H9 (cell line): ENCODE measurements at places on chromosomes 13 and 19. TPM values are rescaled to one million over a fixed set of nuclear protein-coding genes. Genes with fewer than 3 reads are reported as not detected.

DNA sequence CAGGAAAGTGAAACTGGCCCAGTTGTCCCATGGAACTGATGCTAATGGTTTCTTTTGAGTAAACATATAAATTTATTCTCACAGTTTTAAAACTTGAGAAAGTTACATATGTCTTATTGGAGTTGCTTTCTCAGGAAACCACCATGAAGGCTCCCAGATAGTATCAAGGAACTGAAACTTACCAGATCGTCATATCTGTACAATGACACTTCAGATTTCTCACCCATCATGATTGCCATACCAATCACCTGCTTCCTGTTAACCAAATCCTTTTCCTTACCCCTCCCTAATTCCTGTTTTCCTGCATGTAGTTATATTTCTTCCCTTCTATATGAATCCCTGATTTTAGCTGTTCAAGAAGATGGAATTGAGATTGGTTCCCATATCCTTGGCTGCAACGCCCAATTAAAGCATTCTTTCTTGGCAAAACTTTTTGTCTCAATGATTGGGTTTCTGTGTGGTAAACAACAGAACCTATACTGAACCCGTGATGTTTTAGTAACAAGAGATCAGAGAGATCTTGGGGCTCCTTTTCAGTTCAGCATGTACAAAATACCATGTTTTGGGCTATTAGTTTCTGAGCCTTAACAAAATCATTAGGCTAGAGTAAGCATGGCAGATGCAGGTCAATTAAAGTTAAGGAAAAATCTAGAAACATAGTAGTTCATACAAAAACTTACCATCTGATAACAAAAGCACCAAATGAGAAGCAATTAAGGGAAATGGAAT lies 781.3 kb upstream of the MIR17HG start:
- DNase-seq = no peak

Gene LGI4
- total RNA-seq = 2.6 and 3.2 TPM in 2 replicates

Gene PSG7
- not detected in 2 replicates for total RNA-seq

GRCh38 chr13:108795841-108796240 lies 166.4 kb downstream of the MYO16 start:
- no peak for DNase-seq

GRCh38 chr13:82571653-82572052 lies 1310.6 kb downstream of the SLITRK1 start:
- no peak for DNase-seq

Gene TSHZ3
- 3.2 and 4.1 TPM in 2 replicates for total RNA-seq

- DNase-seq = no peak
Observed at GRCh38 chr13:29532821-29533220, 62.7 kb downstream of the SLC7A1 start.

- DNase-seq = no peak
Observed at GRCh38 chr13:71516521-71516920, 350.5 kb downstream of the DACH1 start.

Gene MYPOP
- 9.0 and 9.5 TPM in 2 replicates for total RNA-seq

GRCh38 chr19:7515645-7516151 lies at the start of gene ZNF358:
TSS of gene ZNF358 (plus strand) at chr19:7516103. CDS start at chr19:7519243, 3,140 bp downstream.
- peak; percentile 84 for DNase-seq

DNA sequence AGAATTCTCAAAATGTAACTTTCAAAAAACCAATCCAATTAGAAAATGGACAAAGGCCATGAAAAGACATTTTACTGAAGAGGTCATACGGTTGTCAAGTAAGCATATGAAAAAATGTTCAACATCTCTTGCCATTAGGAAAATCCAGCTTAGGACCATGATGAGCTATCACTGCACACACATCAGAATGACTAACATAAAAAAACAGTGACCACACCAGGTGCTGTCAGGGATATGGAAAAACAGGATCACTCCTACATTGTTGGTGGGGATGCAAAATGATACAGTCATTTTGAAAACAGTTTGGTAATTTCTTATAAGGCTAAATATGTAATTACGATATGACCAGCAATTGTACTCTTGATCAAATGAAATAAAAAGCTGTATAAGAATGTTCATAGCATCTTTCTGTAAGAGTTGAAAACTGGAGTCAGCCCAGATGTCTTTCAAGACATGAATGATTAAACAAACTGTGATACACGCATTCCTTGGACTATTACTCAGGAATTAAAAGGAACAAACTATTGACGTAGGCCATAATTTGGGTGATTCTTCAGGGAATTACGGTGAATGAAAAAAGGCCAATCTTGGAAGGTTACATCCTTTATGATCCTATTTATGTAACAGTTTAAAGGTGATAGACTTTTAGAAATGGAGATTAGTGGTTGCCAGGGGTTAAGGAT lies 26.9 kb upstream of the RCBTB2 start:
- no peak for DNase-seq

GRCh38 chr13:59532405-59532804 lies 631.3 kb downstream of the DIAPH3 start:
- DNase-seq = no peak

DNA sequence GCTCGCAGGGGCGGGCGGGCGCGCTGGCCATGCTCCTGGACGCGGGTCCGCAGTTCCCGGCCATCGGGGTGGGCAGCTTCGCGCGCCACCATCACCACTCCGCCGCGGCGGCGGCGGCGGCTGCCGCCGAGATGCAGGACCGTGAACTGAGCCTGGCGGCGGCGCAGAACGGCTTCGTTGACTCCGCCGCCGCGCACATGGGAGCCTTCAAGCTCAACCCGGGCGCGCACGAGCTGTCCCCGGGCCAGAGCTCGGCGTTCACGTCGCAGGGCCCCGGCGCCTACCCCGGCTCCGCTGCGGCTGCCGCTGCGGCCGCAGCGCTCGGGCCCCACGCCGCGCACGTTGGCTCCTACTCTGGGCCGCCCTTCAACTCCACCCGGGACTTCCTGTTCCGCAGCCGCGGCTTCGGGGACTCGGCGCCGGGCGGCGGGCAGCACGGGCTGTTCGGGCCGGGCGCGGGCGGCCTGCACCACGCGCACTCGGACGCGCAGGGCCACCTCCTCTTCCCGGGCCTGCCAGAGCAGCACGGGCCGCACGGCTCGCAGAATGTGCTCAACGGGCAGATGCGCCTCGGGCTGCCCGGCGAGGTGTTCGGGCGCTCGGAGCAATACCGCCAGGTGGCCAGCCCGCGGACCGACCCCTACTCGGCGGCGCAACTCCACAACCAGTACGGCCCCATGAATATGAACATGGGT lies 599 bp downstream of the ZIC2 start:
- no peak for DNase-seq

- DNase-seq = no peak
Observed at GRCh38 chr19:47086280-47086679, 27.3 kb downstream of the ZC3H4 start.

DNA sequence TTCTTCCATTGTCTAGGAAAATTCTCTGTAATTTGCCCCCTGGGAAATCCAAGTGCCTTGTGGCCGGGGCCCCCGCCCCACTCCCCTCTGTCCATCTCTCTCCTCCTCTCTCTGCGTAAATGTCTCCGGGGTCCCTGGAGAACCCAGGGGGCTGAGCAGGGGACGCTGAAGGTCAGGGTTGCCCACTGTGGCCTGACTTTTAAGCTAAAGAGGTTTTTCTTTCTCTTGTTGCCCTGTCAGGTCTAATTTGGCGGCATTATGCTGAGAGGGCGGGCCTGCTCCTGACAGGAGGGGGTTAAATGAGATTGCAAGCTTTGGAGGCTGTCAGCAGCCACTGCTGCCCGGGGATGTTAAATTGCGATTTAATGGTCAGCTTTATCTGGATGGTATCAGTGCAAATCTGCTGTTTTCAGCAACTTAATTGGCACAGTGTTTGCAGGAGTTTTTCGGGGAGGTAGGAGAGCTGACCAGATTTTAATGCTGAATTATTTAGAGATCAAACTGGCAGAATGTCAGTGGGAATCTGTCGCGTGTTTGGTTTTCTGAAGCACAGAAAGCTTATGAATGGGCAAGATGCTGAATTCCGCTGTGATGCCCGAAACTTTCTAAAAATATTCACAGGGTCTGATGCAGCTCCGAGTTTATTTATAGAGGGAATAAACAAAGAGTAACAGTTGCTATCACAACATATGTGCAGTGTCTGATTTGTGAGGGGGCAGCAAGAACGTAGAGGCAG lies 93.2 kb upstream of the SOX1 start:
- DNase-seq = no peak

Gene SMIM44
- total RNA-seq = not detected in 2 replicates

DNA sequence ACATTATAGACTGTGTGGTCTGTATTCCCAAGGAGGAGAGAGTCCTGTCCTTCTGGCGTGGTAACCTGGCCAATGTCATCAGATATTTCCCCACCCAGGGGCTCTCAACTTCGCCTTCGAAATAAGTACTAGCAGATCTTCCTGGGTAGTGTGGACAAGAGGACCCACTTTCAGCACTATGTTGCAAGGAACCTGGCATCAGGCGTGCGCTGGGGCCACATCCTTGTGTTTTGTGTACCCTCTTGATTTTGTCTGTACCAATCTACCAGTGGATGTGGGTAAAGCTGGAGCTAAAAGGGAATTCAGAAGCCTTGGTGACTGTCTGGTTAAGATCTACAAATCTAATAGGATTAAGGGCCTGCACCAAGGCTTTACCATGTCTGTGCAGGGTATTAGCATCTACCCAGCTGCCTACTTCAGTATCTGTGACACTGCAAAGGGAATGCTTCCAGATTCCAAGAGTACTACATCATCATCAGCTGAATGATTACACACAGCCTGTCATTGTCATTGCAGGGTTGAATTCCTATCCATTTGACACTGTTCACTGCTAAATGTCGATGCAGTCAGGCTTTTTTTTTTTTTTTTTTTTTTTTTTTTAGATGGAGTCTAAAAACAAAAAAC lies 148.0 kb downstream of the PRR20E start:
- no peak for DNase-seq

Gene CEACAM3
- not detected in 2 replicates for total RNA-seq

GRCh38 chr13:42967660-42968059 lies 24.4 kb downstream of the EPSTI1 start:
- DNase-seq = no peak

GRCh38 chr13:19862481-19863313 lies 752 bp downstream of the ZMYM5 start:
- DNase-seq = peak; percentile 36

DNA sequence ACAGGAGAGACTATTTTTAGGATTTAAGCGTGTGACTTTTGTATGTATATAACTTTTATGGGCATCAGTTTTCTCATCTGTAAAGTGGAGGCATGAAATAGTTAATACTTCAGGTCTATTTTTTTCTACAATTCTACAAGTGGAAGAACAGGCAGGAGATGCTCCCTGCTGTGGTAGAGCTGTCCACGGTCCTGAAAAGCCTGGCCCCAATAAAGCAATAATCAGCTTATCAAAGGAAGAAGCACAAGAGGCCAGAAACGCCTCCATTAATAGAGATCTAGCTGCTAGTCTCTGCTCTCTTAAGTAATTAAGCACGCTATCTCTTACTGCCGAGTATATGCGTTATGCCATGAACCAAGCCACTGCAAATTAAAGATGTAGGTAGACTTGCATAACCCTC lies 28.0 kb upstream of the WASF3 start:
- DNase-seq = peak; percentile 67

GRCh38 chr13:45021250-45021649 lies 31.9 kb downstream of the GPALPP1 start:
- no peak for DNase-seq

GRCh38 chr19:37537391-37537947 lies 30.7 kb downstream of the ZNF793 start:
- DNase-seq = no peak

DNA sequence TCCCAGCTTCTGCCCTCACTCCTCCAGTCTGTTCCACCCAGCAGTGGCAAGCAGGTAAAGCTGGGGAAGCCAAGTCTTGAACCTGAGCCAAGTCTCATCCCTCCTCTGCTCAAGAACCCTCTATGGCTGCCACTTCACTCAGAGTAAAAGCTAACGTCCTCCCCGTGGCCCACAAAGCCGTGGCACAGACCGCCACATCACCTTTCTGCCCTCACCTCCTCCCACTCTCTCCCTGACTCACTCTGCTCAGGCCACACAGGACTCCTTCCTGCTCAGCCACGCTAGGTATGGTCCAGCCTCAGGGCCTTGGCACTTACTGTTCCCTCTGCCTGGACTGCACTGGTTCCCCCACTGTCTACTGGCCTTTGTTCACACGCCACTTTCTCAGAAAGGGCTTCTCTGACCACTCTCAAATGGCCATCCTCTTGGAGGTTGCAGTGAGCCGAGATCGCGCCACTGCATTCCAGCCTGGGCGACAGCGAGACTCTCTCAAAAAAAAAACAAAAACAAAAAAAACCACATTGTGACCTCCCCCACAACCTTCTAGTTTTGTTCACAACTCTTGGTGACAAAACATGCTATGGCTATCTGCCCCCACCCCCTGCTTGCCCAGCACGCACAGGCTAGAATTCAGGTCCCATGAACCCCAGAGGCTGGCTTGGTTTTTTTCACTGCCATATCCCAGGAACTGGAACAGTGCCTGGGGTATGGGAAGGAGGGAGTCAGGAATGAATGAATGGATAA lies 15.8 kb downstream of the NDUFB7 start:
- DNase-seq = peak; percentile 30

- no peak for DNase-seq
Observed at GRCh38 chr13:113990321-113990837, 16.5 kb upstream of the C13orf46 start.

DNA sequence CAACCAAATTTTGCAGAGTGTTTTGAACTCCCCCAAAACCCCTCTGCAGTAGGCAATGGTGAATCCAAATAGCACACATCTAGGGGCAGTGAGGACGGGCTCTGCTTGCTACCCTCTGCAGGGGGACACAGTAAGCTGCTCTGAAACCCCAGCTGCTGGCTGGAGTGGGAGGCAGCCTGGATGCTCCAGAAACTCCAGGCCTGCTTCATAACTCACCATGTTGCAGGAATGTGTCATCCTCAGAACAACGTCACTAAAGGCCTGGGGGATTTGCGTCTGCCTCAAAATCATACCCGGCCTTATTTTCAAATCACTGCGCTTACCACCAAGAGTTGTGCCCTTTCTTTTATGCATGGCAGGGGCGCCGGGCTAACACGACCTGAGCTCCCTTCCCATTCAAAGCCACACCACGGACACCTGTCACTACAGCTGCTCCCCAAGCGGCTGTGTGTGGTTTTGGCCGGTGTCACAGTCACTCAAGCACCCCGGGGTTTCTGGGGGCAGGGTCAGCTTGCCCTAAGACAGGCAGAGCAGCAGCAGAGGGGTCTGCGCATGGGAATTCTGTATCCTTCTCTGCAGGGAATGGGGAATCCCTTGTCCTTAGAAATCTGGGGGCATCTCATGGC lies 93.9 kb downstream of the TSHZ3 start:
- no peak for DNase-seq

DNA sequence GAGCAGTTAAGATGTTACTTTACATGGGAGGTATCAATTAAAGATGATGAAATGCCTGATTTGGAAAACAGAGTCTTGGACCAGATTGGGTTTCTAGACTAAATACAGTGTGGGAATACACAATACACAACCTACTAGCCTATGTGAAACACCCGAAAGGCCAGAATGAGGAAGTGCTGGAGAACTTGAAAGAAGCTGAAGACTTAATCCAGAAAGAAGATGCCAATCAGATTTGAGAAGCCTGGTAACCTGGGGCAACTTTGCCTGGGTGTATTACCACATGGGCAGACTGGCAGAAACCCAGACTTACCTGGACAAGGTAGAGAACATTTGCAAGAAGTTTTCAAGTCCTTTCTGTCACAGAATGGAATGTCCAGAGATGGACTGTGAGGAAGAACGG lies 43.2 kb downstream of the N4BP2L1 start:
- no peak for DNase-seq

GRCh38 chr19:6987850-6988249 lies 33.4 kb downstream of the MBD3L2B start:
- no peak for DNase-seq
